ENCODE measurements at places on chromosomes 3 and 15.

- no peak for ATAC-seq
Measured at GRCh38 chr15:31024330-31024729, 32.9 kb upstream of the MTMR10 start.

- no peak for ATAC-seq
Measured at GRCh38 chr3:147393261-147393942, 12.9 kb downstream of the ZIC4 start.

DNA sequence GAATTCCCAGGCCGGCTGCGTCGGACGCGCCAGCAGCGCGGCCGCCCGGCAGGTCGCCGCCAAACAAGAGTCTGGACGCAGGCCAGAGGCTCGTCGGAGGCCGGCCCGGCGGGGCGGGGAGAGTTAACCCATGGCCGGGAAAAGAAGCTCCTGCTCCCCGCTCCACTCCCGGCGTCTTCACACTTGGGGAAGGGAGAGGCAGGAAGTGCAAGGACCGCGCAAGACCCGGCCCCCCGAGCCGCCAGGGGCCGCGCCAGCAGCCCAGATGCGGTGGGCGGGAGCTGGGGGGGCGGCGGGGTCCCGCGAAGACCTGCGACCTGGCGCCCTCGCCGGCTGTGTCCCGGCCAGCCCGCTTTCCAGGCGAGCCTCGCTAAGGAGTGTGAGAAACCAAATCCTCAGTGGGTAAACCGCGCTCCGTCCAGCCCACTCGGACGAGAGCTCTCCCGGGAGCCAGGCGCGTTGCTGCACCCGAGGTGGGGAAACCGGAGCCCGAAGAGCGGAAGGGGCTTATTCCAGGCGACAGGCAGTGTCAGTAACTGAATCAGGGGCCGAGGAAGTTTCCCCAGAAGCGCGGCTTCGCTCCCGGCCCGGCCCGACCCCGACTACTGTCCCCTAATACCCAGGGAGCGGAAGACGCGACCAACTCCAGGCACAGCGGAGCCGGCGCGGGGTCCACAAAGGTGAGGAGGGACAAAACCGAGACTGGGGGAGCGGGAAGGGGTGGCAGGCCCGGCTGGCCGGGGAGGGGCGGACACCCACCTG, 721 bp downstream of the ADAMTS7 start:
- no peak for ATAC-seq

DNA sequence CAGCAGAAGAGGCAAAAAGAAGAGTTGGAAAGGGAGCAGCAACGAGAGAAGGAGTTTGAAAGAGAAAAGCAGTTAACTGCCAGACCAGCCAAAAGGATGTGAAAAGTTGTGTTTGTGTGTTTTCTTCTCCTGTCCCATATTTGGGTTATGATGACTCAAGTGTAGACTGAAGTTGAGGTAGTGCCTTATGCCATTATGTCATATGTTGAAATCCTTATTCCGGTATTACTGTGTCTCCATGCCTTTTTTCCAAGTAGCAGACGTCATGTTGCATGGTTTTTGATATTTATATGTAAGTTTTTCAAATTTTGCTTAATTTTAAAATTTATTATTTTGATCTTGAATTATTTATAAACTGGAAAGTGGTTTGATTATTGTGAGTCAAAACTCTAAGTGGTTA, 19.2 kb downstream of the BLOC1S6 start:
- no peak for ATAC-seq

DNA sequence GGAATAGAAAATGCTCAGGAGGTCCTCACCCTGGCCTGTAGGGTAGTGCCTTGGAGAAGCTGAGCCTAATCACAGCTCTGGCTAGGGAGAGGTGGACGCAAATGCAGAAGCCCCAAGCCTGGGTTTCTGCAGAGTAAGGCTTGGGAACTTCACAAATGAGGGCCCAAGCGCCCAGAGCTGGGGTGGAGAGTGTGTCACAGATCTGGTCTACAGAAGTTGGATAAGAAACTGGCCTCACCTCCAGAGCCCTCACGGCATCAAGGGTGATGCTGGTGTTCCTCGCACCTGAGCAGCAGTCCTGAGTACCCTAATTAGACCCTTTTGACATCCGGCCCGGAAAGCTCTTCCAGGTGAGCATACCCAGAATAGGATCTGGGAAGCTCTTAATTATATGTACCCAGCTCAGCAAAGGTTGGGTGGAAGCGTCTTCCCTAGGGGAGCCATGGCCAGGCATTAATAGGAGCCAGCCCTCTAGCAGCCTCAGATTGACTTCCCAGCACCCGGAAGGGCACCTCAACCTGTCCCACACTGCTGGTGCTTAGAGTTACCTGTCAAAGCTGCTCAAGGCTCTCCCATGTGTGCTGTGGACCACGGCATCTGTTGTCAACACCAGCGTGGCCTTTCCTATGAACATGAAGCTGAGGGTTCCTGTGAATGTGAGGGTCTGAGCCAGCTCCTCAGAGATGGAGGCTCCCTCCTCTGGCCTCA, 31.8 kb downstream of the RBM5 start:
- no peak for ATAC-seq

DNA sequence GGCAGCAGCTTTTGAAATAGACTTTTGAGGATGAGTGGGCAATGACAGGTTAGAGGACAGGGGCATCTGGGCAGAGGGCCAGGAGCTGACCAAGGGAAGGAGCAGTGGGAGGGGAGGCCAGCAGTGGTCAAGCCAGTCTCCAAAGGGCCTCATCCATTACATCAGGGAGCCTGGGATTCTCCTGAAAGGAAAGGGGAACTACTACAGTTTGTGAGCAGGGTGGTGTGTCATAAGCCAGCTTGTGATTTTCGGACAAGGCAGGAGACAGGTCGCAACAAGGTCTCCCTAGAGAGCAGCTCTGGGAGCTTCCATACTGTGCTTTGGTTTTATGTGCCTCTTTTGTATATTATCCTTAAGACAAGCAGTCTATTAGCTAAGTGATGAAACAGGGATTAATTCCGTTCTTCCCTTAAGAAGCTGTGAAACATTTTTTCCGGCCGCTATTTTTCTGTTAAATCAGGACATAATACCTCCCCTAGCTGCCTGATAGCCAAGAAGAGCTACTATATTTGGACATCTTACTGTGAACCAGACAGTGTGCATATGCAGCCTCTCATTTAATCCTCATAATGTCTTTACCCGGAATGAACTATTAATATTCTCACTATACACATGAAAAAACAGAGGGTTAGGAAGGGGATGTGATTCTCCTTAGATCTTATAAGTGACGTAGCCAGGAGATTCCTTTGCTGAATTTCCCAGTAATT, 46.4 kb downstream of the C2CD4B start:
- ATAC-seq: no peak

DNA sequence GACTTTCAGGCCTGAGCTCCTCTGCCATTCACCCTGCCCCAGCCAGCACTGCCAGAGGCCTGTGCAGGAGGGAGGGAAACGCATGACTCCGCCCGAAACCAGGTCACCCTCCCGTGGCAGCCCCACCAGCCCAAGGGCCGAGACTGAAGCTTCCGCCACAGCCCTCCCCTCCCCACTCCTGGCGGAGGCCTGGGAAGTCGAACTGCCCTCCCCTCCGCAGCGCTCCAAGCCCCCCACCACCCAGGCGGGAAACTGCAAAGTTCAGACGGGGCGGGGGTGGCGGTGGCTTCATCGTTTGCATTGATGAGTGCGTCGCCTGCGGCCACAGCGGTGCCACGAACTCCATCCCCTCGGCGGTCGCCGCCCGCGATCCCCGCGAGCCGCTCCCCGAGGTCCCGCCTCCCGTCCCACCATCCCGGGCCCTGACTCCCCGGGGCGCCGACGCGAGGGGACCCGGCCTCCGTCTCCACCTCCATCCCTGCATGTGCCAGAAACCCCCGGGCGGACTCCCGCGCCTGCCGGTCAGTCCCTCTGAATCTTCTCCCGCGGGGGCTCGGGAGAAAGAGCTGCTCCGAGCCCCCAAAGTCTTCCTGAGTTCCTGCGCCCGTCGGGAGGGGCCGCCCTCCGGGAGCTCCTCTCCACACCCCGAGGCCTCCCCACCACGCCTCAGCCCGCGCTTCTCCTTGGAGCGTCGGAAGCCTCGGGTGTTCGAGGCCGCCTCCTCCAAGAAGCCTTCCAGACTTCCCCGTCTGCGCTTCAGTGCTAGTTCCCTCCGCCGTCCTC, 698 bp downstream of the MELTF start:
- peak; percentile 60 for ATAC-seq

GRCh38 chr15:61621146-61621545, 392.0 kb upstream of the RORA start:
- no peak for ATAC-seq

DNA sequence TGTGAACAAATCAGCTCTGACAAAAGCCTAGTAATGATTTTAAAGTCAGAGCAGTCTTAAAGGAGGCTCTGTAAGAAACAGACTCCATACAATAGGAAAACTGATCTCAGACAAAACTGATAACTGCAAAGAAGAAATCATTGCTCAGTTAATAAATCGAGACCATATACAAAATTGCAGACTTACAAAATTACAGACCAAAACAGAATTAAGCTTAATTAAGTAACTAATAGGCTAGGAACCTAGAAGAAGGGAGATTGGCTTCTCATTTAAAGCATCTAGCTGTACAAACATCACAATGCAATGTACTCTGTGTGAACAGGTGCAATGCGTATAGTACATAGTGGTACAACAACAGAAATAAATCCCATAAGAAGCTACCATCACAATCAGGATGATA, 46.3 kb downstream of the ZBTB20 start:
- ATAC-seq: no peak
